Progenitor cell of endocrine pancreas (in vitro differentiated cells): ENCODE measurements at places on chromosomes 4 and X.

DNA sequence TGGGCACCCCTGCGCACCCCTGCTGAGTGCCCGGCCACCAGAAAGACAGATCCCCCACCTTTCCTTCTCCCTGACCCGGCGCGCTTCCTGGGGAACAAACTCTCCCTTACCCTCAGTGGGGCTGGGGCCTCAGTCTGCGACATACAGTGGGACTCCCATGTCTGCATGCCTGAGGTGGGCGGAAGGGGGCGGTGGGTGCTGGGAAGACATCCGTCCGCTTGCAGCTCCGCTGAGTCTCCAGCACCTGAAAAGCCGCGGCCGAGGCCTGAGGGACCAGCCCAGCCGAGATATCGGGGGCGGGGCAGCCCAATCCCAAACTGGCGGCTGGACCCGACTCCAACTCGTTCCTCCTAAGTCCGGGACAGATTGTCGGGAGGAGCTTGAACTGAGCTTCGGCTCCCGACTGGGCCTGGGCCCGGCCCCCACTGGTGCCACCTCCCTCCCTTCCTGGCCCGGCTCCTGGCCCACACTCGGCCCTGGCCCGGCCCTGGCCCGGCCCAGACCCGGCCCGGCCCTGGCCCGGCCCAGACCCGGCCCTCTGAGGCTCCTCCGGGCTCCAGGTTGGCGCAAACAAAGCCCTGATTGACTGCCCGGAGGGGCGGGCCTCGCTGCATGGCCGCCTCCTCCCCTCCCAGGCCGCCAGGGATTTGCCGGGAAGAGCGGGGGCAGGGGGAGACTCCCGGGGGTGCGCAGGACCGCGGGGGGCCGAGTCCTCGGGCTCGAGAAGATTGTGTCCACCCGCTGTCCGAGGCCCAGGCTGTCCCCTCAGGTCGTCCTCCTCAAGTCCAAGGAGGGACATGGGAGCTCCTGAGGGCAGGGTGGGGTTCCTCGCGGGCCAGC, 877 bp upstream of the SLC16A2 start:
- DNase-seq: peak; percentile 48

DNA sequence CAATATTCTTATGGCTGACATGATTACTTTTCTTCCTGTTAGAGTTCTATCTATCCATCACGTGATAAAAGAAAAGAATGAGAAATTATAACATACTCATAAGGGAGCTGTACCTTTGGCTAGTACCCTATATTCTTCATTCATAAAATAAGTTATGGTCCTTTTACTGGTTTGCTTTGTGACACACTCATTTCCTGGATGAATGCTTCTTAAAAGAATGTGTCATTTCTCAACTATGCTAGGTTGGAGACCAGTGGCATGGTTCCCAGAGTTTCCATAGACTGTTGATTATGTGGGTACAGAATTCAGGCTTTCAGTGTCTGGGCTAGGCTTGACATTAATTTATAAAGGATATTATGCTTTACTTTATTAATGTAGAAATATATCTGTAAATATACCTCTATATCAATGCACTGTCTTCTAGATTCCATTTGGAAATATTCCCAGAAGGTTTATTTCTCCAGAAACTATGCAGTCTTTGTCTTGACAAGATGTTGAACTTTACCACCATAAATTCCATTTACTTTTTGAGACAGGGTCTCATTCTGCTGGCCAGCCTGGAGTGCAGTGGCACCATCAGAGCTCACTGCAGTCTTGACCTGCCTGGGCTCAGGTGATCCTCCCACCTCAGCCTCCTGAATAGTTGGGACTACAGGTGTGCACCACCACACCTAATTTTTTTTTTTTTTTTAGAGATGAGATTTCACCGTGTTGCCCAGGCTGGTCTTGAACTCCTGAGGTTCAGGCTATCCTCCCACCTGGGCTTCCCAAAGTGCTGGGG, 23.8 kb downstream of the NUDT6 start:
- no peak for DNase-seq

GRCh38 chr4:105067431-105067830, 79.2 kb upstream of the TET2 start:
- DNase-seq: no peak

- DNase-seq: no peak
These were observed 10.3 kb downstream of the EGFL6 start for GRCh38 chrX:13579661-13580060.

DNA sequence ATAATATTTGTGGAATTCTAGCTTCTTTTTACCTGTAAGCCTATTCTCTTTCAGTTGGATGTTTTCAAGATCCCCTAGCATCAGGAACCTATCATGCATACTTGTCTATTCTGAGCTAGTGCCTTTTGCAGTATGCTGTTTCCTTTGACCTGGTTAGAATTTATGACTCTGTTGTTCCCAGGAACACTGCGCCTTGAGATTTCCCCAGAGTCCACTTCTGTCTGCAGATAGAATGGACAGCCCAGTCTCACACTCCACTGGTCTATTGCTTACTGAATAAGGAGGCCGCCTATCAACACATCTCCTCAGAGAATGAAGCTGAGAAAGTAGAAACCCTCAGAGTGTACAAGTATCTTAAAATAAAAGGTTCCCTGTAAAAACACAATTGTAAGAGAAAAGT, 465.1 kb upstream of the GALNTL6 start:
- no peak for DNase-seq

DNA sequence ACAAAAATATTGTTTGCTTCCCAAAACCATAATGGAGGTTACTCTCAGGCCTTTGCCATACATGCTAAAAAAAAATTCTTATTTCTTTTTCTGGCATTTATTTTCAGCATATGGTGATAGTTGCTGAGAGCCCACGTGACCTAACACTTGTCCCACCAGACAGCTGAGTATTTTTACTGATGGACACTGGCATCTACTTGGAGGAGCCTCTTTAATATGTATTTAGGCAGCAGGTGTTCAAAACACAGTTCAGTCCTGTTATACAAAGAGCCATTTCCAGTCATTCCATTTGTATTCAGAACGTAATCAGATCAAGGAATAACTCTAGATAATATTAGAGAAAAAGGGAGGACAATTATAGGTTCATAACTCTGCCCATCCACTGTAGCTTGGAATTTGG, 95.5 kb downstream of the CXCL13 start:
- no peak for DNase-seq

GRCh38 chrX:2584251-2585157, 83.7 kb upstream of the DHRSX start:
- no peak for DNase-seq

DNA sequence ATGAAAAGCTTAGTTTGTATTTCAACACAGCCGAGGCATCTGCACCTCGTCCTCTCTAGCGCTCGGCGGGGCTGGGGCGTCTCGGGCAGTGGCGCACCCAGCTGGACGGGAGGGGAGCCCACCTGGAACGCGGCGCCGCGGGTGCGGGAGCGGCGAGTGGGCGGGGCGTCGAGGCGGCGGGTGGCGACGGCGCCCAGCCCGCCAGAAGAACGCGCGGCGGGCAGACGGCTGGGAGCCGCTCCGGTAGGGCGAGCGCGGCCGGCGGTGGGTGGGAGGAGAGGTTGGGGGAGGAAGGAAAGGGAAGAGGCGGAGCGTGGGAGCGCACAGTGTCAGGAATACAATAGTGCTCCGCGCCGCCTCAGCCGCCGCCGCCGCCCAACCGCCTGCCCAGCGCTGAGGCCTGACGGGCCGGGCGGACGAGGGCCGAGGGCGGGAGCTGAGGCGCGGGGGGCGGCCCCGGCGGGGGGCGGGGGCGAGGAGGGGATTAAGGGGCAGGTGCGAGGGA, at the start of gene JADE3:
JADE3 (plus strand) TSS at position 324 of the 505 bp plus-strand sequence. CDS start 72,474 bp downstream, outside the sequence.
- peak; percentile 54 for DNase-seq

GRCh38 chr4:144701683-144702233, 55.8 kb downstream of the HHIP start:
- no peak for DNase-seq

- no peak for DNase-seq
These were observed 187.4 kb downstream of the TEX13C start for GRCh38 chrX:125507119-125507518.

DNA sequence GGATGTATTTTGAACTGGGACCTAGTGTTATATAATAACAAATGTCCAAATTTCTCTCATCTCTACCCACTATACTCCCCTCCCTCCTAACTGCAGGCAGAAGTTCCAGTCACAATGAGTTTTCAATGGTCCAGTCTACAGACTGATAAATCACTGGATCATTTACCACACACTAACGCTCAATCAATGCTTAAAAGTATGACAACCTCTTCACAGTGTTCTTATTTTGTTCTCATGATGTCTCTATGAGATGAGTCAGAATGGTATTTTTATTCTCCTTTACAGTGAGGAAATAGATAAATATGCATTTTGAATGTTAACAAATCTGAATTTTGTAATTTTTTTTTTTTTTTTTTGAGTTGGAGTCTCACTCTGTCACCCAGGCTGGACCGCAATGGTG, 83.7 kb upstream of the ETNPPL start:
- no peak for DNase-seq

GRCh38 chr4:37816006-37816405, 10.5 kb upstream of the PGM2 start:
- no peak for DNase-seq

DNA sequence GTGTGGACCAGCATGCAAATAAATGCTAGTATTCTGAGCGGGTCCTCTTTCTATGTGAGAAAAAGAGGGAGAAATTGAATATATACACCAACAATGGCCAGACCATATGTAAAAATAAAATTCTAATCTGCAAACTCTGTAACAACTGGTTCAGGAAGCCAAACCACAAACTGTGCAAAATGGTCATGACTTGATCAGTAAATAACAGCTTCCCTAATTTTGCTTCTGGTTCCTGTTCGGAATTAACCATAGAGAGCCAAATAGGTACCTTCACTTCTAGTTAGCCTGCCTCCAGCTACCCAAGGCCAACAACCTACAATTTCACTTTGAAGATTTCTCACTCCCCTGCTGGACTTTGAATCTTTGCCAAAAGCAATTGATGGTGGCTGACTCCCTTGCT, 1313.2 kb downstream of the ADGRL3 start:
- no peak for DNase-seq

GRCh38 chrX:17376431-17377077, 1.6 kb downstream of the NHS start:
- DNase-seq: no peak

DNA sequence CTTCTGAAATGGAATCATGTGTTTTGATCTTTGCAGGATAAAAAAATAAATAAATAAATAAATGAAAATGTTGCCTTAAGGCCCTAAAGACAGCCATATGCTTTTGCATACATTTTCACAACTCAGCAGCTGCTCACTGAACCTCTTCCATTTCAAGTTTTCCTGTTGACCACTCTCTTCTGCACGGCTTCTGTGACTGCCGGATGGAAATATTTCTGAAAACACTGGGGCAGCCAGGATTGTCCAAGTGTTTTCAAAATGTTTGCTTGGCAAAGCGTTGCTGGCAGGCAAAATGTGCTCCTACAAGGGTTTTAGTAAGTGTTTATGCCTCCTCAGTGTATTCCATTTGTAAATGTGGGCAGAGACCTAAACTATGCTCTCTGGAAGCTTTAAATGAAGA, 208.1 kb upstream of the IL1RAPL1 start:
- DNase-seq: no peak

- DNase-seq: no peak
These were observed 106.2 kb upstream of the PTCHD1 start for GRCh38 chrX:23228454-23228853.

GRCh38 chr4:24594887-24595286, 10.5 kb upstream of the DHX15 start:
- no peak for DNase-seq

GRCh38 chrX:123088930-123089329, 95.1 kb upstream of the GRIA3 start:
- DNase-seq: no peak

DNA sequence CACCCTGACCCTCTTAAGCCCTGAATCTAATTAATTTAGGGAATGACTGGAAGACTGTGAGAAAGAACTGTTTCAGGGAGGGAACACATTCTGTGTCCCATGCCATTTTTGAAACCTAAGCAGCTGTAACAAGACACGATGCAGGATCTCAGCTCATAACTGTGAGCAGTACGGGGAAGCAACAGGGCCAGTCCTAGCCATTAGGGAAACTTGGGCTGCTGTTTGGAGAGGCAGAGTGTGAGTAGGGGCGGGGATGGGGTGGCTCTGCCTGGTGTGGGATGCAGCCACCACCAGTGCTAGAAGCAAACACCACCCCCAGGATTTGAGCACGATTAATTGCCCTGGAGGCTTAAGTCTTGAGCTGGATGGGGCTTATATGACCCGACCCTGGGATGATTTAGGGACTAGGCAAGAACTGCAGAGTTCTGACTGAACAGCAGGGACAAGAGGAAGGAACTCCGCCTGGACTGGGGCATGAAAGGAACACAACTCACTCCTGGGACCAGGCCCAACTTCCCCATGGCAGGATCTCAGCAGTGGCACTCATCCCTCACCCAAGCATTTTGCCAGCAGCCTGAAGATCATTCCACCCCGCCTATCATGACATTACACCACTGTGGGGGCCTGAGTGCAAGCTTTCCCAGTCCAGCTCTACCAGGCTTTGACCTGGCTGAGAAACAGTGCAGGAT, 43.1 kb downstream of the ATRX start:
- DNase-seq: no peak

GRCh38 chr4:119189638-119190037, 22.9 kb upstream of the USP53 start:
- DNase-seq: no peak

DNA sequence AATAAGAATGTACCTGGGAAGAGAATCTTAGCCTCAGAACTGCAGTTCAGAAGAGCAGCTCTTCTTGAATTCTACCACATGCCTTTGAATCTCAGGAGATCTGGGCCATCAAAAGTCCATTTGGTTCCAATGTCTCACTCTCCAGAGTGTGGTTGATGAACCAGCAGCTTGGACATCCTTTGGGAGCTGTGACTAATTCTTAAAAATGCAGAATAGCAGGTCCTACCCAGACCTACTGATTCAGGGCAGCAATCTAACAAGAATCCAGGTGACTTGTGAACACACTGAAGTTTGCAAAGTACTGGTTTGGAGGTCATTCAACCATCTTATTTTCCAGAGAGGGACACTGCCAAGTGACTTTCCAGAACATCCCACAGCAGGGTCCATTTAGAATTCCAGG, 244.7 kb downstream of the PACRGL start:
- DNase-seq: no peak

DNA sequence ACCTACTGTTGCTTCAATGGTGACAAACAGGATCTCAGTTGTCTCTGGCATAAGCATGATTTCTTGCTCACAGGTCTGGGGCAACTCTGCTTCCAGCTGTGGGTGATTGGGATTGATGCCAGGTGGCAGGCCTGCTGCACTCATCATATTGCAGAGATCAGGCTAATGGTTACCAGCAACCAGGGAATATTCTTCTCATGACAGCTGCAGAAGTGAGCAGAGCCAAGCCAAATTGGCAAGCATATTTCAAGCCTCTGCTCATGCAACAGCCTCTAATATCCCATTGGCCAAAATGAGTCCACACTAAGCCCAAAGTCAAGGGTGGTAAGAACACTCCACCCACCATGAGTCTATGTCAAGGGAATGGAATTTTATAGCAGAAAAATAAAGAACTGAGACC, 26.7 kb upstream of the TBC1D19 start:
- no peak for DNase-seq

DNA sequence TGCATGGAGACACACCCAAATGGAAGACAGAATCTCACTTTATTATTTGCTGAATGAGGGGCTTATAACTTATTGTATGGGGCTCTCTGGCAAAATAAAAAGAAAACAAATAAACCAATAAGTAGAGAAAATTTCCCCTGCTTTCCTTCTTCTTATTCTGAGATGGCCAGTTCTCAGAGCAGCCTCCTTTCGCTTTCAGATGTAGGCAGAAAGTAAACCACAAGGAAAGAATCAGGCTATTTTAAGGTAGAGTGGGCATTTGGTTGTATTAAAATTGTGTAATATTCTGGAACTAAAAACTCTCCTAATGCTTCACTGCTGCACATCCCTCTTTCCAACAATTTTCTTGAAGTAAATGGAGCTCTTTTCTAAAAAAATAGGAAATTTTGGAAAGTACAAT, 241.8 kb downstream of the GALNTL6 start:
- DNase-seq: no peak

- DNase-seq: no peak
These were observed 59.6 kb downstream of the DCX start for GRCh38 chrX:111352424-111352823.
